ENCODE measurements at places on chromosomes 5 and 9.

- DNase-seq: no peak
Observed at GRCh38 chr9:119758241-119758640, 389.0 kb upstream of the BRINP1 start.

- DNase-seq: no peak
Observed at GRCh38 chr5:179505636-179506261, 44.6 kb upstream of the RUFY1 start.

DNA sequence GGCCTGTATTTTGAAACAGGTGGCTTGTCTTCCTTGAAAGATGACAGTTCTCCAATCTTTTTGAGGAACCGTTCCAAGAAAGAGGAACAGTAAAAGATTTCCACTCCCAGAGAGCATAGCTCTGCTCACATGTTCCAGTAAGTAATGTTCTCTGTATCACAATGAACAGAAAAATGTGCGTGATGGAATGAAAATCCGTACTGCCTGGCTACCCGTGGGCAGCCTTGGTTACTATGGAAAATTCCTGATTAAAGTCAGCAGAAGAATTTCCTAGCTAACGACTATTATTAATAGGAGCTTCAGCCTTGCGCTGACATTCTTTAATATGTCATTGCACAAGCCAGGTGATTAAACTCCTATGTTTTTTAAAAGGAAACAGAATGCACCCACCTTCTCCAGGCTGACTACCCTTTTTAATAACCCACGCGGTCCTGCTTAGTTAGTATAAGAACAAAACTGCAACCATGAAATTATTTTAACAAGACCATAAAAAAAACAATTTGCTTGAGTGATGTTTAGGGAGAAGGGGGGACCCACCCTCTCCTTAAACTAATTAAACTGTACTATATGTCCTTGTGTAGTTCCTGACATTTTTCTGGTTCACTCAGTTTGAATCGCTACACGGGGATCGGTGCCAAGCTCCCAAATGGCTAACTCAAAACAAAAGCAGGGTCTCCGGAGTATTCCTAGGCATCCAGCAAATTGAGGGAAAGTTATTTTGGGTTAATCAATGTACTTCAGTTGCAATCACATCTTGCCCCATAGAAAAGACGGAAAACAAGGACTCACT, 54.8 kb upstream of the CPEB4 start:
- DNase-seq: no peak

- DNase-seq: no peak
Observed at GRCh38 chr5:96473155-96473554, 40.1 kb upstream of the PCSK1 start.

DNA sequence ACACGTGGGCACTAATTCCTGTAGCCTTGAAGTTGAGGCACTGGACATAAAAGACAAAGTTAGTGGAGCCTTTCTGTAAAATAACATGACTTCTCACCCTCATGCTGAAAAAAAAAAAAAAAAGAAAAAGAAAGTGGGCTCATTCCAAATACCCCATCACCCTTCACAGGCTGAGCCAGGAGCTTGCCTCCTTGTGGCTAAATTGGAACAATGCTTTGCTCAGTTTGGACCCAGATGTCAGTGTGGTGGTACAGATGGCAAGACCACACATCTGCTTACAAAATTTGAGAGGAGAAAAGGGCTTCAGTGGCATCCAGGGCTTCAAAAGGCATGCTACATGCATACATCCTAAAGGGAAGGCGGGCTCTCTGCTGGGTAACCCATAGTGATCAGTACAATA, 342.8 kb downstream of the EBF1 start:
- DNase-seq: no peak

GRCh38 chr9:127935765-127936221, 1.9 kb downstream of the DPM2 start:
- no peak for DNase-seq

GRCh38 chr5:106680330-106680729, 990.4 kb downstream of the EFNA5 start:
- no peak for DNase-seq

DNA sequence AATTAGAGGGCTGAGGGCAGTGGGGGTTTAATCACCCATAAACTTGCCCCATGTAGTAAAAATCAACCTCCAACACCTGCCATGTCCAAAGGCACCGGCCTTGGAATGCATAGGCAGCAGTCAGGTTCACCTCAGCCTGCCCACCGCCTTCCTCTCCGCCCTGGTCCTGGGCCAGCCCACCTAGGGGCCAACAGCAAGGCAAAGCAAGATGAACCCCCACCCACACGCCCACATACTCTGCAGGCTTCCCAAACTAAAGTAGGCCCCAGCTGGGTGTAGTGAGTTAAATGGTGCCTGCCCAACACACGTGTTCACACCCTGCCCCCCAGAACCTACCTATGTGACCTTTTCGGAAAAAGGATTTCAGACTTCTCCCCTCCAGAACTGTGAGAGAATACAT, 92.9 kb upstream of the RAI14 start:
- DNase-seq: no peak

DNA sequence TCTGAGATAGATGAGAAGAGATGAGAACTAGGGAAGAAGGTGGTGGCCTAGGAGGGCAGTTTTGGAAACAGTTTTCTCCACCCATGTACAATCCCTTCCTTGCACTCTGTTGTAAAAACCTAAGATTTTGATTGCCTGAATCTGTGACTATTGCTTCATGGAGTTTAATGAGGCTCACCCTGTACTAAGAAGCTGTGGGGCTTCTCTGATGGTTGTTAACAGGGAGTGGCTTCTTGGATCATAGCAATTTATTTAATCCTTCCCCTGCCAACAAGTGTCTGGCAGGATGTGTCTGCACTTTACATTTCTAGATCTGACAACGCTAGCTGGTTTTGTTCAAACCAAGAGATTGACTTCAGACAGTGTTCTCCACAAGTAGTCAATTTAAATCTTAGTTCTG, 74.7 kb upstream of the C5orf46 start:
- no peak for DNase-seq

GRCh38 chr5:106966686-106967315, 703.9 kb downstream of the EFNA5 start:
- no peak for DNase-seq
